Peyer's patch (tissue), 4 donors: ENCODE measurements at places on chromosomes 7 and 10. TPM values are rescaled to one million over a fixed set of nuclear protein-coding genes. Genes with fewer than 3 reads are reported as not detected.

Gene CDCA7L
- 6.8 TPM for total RNA-seq

Gene SPAM1
- not detected for total RNA-seq

Gene PPP1R17
- not detected for total RNA-seq

Gene KLF14
- total RNA-seq, result not detected

Gene ARMC3
- not detected for total RNA-seq

Gene GGCT
- total RNA-seq, result 24.8 TPM

Gene COBL
- total RNA-seq, result 104 TPM

Gene NPTX2
- 3.7 TPM for total RNA-seq

Gene H2BK1
- not detected for total RNA-seq

Gene ITGA8
- total RNA-seq, result 2.4 TPM

Gene DMTF1
- 107 TPM for total RNA-seq

Gene ANKRD22
- total RNA-seq, result 0.70 TPM

Gene CYP3A4
- 16.5 TPM for total RNA-seq

Gene HTR5A
- total RNA-seq, result not detected
